CD4-positive, alpha-beta T cell treated with Interleukin-1 beta for 1 hour (primary cell): ENCODE measurements at places on chromosomes 1 and 21.

DNA sequence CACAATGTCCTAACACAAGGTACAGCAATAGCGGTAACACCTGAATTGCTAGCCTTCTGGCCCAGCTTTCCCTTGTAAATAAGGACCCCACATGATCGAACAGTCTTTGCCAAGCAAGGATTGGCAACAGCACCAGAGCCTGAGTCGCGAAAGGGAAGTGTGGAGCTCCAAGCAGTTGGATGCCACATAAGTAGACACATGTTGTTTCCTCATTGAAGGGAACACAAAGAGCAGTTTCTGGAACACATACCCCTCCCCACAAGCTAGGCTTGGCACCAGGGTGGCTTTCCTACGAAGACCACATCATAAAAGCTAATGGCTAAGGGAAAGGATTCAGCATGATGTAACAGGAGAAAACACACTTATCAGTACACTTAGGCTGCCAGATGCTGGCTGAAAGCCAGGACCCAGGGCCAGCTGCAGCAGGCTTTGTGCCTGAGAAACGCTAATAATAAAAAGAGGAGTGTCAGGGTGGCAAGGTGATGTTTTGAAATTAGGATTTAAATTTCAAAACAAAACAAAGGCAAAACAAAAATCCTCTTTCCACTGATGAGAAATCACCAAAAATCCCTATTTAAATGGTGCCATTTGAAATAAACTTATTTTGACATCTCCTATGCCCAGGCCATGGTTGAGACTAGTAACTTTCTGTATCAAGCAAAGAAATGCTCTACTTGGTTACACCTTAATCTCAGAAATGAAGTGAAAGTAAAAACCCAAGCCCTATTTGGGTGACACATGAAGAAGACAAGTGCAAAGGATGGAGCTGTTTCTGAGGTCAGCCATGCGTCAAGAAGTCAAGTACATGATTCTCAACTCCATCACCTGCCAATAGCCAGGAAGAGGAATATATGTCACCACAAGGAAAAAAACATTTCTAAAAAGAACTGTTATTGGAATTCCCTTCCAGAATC is 11.9 kb upstream of the CPLANE2 start:
- DNase-seq = no peak

- peak; percentile 27 for DNase-seq
These were observed 1.0 kb downstream of the DNAJB4 start for GRCh38 chr1:78005755-78006154.

DNA sequence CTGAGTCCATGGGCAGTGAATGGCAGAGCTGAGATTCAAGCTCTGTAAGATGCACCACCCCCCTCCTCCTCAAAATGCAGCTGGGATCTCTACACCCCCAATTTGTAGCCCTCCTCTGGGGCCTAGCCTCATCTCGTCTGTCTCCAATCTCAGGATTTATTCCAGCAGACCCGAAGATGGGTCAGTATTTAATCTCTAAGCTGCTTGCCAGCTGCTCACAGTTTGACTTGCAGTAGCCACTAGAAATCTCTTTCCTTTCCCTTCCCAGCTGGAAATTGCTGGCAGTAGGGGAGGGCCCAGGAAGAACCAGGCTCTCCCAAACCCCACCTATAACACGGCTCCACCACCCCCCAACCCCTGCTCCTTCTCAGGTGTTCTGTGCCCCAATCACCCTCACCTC is 1.5 kb downstream of the LACTBL1 start:
- no peak for DNase-seq

GRCh38 chr1:219710529-219711194 is 97.8 kb upstream of the ZC3H11B start:
- DNase-seq = no peak

GRCh38 chr1:214124915-214125314 is 137.1 kb downstream of the PROX1 start:
- no peak for DNase-seq

DNA sequence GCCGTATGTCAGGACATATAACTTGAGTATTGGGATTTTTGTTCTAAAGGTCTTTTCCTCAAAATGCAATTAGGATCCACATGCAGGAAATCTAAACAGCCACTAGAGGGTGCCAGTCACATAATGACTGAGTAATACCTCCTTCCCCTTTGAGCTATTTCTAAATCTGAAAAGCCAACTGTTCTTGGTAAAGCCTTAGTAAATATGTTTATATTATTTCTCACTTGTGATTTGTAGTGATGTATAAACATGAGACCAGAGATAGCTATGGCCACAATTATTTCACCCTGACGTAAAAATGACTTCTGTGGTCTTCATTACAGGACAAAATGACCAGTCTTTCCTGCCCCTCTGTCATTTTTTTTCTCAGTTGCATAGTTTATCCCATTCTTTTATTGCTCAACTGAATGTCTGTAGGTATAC is 41.0 kb upstream of the DR1 start:
- DNase-seq = peak; percentile 17
